Dorsolateral prefrontal cortex (tissue), 122 donors: ENCODE measurements at places on chromosomes 16 and 17.
A peak's percentile ranks its signal among the peaks of the same experiment; 100 is the strongest.

DNA sequence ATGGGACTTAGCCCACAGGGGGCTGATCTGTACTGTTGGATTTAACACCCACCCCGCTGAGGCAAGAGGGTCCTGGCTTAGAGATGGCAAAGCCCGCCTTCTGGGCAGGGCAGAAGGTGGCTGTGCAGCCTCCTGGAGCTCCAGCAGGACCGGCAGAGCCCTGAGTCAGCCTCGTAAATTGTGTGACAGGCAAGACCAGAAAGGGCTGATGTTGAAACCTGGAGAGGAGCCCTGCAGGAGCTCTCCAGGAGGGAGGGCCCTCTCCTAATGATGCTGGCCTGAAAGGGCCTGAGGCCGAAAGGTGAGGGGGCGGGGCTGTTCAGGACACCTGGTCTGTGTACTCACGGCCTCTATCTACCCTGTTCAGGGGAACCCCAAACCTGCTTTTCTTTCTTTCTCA, 22.5 kb upstream of the MYO15B start:
- DNase-seq = no peak

DNA sequence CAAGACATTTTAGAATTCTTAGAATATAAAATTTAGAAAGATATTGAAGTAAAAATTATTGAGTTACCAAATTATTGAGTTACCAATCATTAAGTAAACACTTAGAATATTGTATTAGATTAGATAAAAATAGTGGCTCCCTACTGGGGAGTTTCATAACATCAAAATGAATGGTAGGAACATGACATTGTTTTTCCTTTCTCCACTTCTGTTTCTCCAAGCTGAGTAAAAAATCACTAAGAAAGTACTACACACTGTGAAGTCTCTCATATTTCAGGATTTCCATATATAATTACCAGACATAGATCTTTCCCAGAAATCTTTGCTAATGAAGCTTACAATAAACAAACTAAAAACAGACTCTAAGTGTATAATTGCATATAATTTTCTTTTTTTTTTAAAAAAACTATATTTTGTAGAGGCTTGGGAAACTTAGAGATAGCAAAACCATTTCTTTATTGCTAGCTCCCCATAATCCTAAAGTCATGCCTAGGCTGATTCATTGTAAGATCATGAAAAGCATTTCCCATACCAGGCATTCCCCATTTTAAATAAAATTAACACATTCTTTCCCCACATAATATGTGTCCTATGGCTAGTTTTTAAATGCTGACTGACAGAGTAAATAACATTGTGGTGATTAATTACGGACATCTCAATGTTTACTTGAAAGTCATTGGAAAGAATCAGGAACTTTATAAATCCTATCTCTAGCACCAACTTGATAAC, 1408.7 kb upstream of the GOT2 start:
- DNase-seq = no peak

GRCh38 chr17:9151091-9151490, 129.8 kb downstream of the NTN1 start:
- DNase-seq = no peak

GRCh38 chr17:31134576-31134975, 39.8 kb downstream of the NF1 start:
- no peak for DNase-seq

DNA sequence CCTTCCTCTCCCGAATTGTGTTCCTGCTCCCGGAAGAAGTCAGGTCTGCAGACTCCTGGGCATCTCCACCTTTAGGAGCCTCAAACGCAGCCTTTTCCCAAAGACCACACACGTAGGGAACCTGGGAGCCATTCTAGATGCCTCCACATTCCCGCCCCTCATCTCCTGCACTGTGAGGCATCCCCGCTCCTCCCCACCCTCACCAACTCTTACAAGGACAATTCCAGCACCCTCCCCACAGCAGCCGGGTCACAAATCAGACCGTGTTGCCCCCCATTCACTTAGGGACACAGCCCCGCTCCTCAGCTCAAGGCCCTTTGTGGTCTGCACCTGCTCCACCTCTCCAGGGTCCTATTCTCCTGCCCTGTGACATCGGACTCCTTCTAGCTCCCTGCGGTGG, 49.6 kb downstream of the ABR start:
- DNase-seq = no peak

- no peak for DNase-seq
Observed at GRCh38 chr16:72797621-72798020, 250.3 kb downstream of the ZFHX3 start.

DNA sequence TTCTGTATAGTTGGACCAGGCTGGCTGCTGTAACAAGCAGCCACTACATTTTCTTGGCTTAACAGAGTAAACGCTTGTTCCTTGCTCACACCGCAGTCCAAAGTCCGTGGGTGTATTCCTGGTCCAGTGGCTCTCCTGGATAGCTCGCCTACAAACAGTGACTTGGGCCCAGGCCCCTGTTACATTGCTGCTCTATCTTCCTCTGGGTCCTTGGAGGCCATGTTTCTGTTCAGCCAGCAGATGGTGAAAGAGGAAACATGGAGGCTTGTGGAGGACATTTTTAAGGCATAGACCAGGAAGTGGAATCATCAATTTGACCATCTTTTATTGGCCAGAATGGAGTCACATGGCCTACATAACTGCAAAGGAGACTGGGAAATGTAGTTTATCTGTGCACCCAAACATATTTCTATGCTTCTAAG, 55.1 kb downstream of the ATP2C2 start:
- no peak for DNase-seq

DNA sequence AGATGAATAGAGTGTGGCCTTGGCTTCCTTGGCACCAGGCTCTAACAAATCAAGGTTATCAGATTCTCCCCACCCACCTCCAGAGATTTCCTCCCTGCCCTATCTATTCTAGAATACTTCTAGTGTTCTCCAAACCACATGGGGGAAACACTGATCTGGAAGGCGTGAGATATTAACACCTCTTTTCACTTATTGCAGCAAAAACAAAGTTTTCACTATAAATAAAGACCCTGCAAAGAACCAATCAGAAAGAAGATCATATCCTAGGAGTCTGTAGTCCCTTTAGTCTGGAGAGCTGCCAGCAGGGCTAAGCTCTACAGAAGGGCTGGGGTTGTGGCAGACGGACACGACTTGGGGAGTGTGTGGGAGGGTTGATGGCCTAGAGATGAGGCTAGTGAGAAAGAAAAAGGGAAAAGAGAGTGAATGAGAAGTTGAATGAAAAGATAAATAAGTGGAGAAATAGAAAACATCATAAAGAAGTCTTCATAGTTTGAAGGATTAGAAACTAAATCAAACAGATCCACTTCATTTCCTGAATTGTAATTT, 8.6 kb upstream of the SKAP1 start:
- DNase-seq = no peak

DNA sequence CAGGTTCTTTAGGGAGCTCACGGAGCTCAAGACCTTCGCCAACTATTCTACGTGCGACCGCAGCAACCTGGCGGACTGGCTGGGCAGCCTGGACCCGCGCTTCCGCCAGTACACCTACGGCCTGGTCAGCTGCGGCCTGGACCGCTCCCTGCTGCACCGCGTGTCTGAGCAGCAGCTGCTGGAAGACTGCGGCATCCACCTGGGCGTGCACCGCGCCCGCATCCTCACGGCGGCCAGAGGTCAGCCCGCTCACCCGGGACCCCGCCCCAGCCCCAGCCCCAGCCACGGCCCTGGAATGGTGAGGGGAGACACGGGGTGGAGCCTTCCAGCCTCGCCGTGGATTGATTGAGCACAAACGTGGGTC, 13.5 kb downstream of the SARM1 start:
- DNase-seq = no peak

DNA sequence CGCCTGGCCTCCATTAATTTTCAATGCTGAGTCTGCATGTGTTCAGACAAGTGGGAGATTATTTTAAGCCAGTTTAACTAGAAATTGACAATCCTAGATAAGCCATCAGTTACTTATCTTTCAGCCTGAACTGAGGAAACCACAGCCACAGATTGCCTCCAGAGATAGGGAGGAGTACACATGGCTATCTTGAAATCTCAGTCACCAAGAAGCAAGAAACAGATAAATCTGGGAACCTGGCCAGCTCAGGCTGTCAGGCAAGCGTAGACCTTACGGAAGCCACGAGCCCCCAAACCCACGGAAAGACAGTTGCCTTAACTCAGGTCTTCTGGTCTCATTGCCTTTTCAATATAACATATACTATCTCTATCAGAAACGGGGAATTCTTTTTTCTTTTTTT, 2.0 kb upstream of the GLG1 start:
- DNase-seq = no peak

- no peak for DNase-seq
Observed at GRCh38 chr16:75629132-75629531, 6.1 kb upstream of the ADAT1 start.

- DNase-seq = no peak
Observed at GRCh38 chr16:74825941-74826340, 51.3 kb upstream of the FA2H start.

GRCh38 chr17:12693640-12694039, 27.9 kb downstream of the MYOCD start:
- no peak for DNase-seq

GRCh38 chr17:32588135-32588534, 101.3 kb downstream of the CDK5R1 start:
- no peak for DNase-seq

DNA sequence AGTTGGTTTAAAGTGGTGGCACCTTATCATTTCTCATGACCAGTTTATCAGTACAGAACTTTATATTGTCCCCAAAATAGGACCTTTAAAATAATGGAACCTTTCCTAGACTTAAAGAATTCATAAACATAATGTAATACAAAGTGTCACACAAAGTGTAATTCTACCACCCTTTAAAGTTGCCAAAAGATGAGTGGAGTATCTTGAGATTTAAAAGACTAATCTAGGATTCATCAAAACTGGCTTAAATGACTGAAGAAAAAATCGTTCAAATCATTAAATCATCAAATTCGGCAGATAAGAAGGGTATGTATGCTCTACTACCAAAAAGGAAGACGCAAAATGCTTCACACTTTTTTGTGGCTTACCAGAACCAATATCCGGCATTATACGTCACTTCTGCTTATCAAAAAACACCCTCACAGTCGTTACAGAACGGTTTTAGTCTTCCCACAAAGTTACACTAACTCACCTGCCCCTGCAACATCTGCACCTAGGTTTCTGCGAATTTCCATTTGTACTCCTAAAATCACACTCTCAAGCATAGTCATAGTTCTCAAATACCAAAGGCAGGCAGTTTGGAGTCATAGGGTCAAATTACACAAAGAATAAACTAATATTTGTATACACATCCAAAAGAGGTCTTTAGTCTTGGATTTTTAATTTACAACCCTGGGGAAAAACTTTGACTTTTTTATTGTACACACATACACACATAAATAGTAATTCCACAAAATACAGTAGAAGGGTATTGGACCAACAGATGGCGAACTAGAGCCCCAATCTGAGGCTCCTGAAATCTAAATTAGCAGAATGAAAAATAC, 1.4 kb upstream of the KANSL1 start:
- no peak for DNase-seq

DNA sequence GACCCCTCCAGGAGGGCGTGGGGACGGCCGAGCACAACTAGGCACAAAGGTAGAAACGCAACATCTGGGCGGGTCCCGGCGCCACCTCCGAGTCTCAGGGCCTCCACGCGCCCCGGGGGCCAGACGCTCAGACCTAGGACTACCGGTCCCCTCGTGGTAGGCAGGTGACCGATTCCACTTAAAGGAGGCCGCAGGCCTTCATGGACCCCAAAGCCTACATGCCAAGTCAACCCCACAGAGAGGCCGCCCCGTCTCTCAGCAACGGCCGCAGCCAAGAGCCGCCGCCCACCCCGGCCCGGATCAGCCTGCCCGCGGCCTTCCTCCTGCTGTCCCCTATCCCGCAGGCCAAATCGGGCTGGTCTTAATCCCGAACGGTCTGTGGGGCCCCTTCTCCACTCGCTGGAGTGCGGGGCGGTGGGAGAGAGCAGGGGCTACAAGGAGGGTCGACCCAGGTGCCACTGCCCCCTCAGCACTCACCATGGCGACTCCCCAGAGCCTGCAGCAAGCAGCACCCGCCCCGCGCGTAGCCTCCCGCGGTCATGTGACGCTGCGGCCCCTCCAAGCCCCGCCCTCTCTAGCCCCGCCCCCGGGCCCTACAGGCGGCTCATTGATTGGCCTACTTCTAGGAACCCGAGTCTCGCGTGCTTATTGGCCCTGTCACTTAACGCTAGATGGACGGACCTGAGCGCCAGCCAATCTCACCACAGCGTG, at the start of gene VPS35:
TSS of gene VPS35 (minus strand) at position 525 of the 711 bp plus-strand sequence. CDS start at position 480, 45 bp downstream.
- DNase-seq = peak; percentile 99

GRCh38 chr17:73803964-73804435, 159.8 kb upstream of the SDK2 start:
- DNase-seq = no peak

GRCh38 chr17:81869221-81870130, 1.7 kb downstream of the ARHGDIA start:
- peak; percentile 53 for DNase-seq

- no peak for DNase-seq
Observed at GRCh38 chr17:78585006-78585630, 7.9 kb upstream of the DNAH17 start.

DNA sequence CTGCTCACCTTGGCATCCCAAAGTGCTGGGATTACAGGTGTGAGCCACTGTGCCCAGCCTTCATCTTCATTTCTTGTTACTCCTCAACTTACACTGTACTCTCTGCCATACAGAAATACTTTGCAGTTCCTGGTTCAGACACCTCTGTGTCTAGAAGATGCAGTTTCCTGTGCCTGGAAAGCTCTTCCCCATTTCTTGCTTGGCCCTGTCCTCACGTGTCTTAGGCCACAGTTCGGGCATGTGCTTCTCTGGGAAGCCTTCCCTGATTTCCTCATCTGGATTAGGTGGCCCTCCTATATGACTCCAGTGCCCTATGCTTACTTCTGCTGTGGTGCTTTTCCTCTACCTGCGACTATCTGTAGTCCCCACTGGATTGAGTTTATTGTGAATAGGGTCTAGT, 26.5 kb upstream of the CDR2 start:
- DNase-seq = no peak

DNA sequence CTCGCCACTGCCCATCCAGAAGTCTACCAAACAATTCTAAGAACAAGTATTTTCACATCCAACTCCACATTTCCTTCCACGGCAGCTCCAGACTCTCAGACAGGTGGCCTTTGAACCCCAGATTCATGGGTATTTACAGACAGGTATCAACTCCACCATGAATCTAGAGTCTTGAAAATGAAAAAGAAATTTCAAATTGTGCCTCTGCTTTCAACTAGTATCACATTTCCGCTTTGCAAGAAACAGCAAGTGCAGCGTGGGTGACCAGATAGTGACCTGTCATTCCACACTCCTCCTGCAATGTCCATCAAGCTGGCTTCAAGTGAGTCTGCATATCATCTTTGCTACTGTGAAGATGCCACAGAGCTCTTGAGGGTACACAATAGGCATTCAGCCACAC, 232.4 kb upstream of the RPL38 start:
- no peak for DNase-seq

DNA sequence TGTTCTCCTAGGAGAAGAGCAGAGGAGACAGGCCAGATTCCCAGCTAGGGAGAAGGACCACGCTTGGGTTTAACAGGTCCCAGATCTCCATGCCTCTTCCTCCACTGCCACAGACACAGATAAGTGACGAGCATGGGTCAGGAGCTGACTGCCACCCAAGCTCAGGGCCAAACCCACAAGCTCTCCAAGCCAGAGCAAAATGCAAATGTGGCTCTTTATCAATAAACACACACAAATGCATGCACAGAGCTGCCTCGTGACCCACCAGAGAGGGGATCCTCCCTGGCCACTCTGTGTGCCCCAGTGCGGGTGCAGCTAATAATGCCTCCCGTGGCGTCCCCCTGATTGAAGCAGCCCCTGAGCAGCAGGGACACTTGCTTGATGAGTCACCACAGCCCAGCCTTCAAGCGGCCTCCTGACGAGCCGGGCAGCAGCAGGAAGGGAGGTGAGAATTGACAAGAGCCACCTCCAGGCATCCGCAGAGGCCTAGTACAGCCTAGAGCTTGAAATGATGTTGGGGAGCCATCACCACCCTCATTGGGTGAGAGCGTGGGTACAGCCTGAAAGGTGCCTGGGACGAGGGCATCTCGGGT, 143.9 kb downstream of the CCDC182 start:
- no peak for DNase-seq
